Activated gamma-delta T cell treated with anti-CD3 and anti-CD28 coated beads, Interleukin-2, amount 50 U/mL, for 16 hours (primary cell): ENCODE measurements at places on chromosomes 4 and X.

DNA sequence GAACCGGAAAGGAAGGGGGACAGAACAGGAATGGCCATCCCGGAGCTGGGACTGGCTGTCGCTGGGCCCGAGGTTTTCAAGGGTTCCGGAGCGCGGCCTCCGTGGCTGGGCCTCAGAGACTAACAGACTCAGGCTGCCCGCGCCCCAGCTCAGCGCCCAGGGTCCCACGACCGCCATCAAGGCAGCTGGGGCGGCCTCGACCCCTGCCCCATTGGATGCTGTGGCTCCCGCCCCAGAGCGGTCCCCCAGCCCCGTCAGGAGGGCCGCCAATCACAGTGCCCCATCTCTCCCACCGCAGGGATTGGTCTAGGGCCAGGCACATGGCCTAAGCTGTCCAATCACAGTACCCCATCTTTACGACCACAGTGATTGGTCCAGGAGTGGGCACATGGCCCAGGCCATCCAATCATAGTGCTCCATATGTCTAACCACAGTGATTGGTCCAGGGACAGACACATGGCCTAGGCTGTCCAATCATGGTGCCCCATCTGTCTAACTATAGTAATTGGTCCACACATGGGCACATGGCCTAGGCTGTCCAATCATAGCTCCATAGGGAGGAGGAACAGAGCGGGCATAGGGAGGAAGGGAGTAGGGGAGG is 105.3 kb upstream of the NKX1-1 start:
- DNase-seq: no peak

DNA sequence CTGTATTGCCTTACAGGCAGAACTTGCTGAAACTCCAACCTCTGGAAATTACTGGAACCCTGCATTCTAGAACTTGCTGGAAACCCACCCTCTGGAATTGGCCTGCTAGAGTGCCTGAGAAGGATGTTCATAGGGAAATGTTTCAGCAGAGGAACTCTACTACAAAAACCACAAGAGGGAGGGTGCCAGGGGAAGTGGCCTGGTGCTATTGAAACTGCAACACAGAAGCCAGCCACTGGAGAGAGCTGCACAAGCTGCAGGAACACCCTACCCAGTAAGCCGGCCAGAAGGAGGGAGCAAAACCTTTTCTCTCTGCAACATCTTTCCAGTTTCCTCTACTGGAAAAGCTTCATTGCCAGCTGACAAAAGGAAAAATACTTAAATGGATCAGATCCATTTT is 2.5 kb upstream of the BRWD3 start:
- DNase-seq: no peak

DNA sequence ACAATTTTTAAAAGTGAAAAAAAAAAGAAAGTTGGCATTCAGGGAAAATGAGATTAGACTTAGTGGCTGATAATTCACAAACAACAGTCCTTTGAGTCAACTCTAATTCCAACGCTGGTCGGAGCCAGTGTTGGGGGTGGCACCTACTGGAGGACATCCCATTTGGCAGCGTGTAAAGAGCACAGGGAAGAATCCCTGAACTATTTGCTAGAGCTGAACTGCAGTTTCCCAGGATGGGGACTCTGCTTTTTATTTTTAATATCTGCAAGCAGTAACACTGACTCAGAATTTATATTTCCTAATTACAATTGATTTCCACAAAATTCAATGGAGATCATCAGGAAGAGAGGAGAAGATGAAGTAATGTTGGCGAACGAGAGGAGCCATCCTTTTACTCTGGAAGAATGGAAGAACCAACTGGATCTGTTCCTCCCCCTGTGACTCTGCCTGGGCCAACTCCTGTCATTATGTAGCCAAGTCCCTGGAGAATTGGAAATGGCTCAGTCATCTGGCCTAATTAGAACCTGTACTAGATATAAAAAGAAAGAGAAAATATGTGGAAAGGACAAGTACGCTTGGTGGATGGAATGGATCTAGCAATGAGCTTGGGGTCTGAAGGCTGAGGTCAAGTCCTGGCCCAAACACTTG is 76.7 kb downstream of the IRF2 start:
- no peak for DNase-seq

DNA sequence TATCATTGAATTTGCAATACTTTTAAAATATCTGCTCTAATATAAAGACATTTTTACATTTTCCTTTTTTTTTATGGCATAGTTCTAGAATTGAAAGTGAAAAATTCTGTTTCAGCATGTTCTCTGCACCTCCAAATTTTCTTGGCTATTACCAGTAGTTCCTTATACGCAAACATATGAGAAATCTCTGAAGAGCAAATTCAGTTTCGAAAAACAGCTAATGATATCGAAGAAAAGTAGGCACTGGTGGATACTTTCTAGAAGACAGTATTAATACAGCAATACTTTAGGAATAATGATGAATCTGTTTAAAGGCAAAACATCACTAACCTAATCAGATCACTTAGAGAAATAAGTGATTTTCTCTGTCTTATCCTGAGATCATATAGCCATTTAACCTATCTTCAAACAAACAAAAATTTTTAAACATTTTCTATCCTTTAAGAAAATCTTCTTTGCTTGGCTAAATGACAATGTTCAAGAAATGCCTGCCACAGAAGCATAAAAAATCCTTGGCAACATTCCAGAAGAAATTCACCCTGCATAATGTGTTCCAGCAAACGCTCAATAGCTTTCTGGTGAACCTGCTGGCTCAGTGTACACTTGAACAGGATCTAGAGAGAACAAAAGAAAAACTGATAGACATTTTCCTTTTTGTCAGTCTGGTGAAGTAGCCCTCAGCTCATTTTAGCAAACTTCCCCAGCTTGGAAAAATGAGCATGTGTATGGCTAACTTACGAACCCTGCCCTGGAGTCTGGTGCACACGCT is 51.2 kb upstream of the KLF3 start:
- no peak for DNase-seq

DNA sequence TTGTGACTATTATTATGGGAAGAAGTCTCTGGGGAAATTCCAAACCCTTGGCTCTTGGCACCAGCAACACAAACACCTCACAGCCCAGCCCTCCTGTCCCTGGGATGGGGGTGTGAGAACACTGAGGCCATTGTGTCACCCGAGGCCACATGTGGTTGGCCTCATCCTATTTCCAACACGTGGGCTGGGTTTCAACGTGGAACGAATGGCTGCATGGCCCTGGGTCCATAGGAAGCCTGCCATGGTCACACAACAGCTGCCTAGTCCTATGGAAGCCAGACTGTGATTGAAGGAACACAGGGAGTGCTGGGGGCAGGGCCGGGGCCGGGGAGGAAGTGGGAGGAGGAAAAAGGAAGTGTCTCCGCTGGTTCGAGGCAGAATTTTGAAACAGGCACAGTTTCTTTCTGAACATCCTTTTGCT is 10.0 kb downstream of the CLCN4 start:
- no peak for DNase-seq

GRCh38 chrX:22526339-22526738 is 253.6 kb downstream of the CBLL2 start:
- no peak for DNase-seq

GRCh38 chr4:159374749-159375530 is 272.1 kb downstream of the RAPGEF2 start:
- no peak for DNase-seq
